ENCODE measurements at places on chromosomes 4 and X. TPM values are rescaled to one million over a fixed set of nuclear protein-coding genes. Genes with fewer than 3 reads are reported as not detected.

DNA sequence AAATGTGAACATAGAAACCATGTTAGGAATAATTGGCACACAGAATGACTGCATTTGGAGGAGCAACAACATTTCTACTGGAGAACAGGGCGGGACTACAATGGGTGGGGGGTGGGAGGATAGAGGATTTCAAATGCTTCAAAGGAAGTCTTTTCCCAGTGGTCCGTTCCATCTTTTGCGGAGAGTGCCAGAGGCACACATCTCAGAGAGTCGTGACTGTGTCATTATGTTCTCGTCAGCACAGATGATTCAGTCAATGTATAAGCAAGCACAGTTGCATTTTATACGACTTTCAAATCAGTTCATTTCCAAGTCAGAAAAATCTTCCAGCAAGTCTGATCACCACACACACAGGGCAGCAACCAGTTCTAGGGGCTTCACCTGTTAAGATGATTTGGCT, 22.7 kb upstream of the GPR50 start:
- no peaks in the 10 kb centered on the region for H3K4me1 ChIP-seq
- H3K27me3 ChIP-seq: peaks cover 10% of the 10 kb centered on the region
- no peak overlapping the region for H3K4me3 ChIP-seq
- no peak overlapping the region for H3K27ac ChIP-seq
- no peaks in the 10 kb centered on the region for H3K36me3 ChIP-seq

GRCh38 chr4:151475035-151475714, 66.2 kb downstream of the FHIP1A start:
- H3K4me3 ChIP-seq: no peak overlapping the region
- H3K4me1 ChIP-seq: no peaks in the 10 kb centered on the region
- peaks cover 26% of the 10 kb centered on the region for H3K27me3 ChIP-seq
- no peak overlapping the region for H3K27ac ChIP-seq
- no peaks in the 10 kb centered on the region for H3K36me3 ChIP-seq

EFHC2 gene
- 2.3 TPM for total RNA-seq

DNA sequence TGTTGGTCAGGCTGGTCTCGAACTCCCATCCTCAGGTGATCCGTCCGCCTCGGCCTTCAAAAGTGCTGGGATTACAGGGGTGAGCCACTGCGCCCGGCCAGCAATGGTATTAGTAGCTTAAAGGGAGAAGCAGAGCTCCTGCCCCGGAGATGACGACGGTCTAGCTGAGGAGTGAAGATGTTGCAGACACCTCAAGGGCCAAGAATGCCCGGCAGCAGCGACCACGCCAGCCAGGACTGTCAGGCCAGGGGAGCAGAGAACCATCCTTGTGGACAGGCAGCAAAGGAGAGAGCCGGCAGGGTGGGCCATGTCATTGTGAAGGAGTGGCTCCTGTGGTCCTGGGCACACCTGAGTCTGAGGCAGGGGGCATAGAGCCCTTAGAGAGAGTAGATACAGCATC, 210.1 kb upstream of the BCOR start:
- H3K27ac ChIP-seq: no peak overlapping the region

- no peak for DNase-seq
- H3K27ac ChIP-seq: no peak overlapping the region
- no peaks in the 10 kb centered on the region for H3K27me3 ChIP-seq
- H3K36me3 ChIP-seq: no peaks in the 10 kb centered on the region
These were observed 198.9 kb upstream of the LDB2 start for GRCh38 chr4:17097362-17097761.
